ENCODE measurements at places on chromosomes 2 and 18.

GRCh38 chr18:22260208-22260820 lies 90.9 kb downstream of the GATA6 start:
- no peak for DNase-seq

- no peak for DNase-seq
Observed at GRCh38 chr2:73295751-73296400, 2.5 kb upstream of the EGR4 start.

- DNase-seq = no peak
Observed at GRCh38 chr2:135629520-135629919, 98.2 kb downstream of the R3HDM1 start.

GRCh38 chr2:241947876-241948275 lies 78.3 kb downstream of the RTP5 start:
- DNase-seq = peak; percentile 25

GRCh38 chr2:95208106-95208505 lies 785 bp downstream of the ZNF892 start:
- no peak for DNase-seq

DNA sequence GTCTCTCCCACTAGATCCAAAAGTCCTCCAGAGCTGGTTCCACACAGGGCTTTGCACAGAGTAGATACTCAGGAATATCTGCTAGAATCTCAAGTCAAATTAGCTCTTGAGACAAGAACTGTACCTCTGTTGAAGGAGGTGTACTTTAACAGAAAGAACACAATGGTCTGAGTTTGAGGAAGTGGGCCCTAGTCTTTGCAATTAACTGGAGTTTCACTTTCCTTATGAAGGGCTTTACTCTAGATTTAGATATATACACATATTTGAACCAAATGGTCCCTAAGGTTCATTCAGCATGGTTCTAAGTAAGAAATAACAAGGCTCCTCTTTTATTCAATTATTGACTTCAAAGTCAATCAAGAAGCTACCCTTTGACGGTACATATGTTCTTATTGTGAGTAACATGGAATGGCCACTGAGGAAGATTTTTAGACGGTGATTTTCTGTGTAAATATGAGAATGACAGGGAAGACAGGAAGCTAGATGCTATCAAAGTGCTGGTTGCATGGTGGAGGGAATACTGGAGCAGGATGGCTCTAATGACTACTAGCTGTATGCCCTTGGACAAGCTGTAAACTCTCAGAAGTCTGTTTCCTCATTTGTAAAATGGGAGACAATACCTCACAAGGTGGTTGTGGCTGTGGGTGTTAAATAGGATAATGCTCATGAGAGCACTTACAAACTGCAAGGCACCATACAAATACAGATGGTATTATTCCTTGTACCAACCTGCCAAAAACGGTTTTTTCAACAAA lies 73.5 kb upstream of the SERTAD2 start:
- no peak for DNase-seq

DNA sequence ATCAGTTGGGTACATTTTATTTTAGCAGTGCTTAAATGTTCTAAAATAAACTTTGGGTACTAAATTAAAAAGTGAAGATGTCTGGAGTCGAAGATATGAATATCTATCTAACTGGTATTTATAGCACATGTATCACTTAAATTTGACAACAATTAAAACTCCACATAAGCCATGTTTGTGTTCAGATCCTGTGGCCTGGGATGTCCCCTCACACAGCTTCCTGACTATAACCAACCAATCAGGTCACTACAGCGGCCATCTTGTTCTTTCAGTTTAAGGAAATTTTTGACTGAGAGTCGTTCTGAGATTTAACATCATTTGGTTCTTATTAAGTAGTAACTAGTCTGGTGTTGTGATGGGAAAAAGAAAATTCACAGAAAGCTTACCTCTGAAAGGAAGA lies 170.7 kb upstream of the NRP2 start:
- no peak for DNase-seq
